Adrenal gland (tissue), 19 donors: ENCODE measurements at places on chromosomes 13 and 19. TPM values are rescaled to one million over a fixed set of nuclear protein-coding genes. Genes with fewer than 3 reads are reported as not detected.
A peak's percentile ranks its signal among the peaks of the same experiment; 100 is the strongest.

- no peak for DNase-seq
Measured at GRCh38 chr13:33100886-33101285, 84.7 kb downstream of the KL start.

- DNase-seq = no peak
Measured at GRCh38 chr19:8567522-8568172, 9.6 kb downstream of the MYO1F start.

DNA sequence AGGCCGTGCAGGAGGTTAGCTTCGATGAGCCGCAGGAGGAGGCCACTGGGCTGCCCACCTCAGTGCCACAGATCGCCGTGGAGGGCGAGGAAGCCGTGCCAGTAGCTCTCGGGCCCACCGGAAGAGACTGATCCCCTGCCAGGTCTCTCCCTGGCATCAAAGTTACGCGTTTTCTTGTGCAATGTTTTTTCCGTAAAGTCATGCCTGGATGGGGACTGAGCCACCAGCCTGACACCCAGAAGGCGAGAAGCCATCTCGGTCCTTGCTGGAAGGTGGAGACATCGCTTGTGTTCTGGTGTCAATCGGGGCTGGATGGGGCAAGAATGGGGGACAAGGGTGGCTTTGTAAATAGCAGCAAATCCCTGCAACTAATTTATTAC is 3.4 kb upstream of the PIK3R2 start:
- no peak for DNase-seq

- no peak for DNase-seq
Measured at GRCh38 chr13:105050686-105051085, 1484.8 kb downstream of the EFNB2 start.

DNA sequence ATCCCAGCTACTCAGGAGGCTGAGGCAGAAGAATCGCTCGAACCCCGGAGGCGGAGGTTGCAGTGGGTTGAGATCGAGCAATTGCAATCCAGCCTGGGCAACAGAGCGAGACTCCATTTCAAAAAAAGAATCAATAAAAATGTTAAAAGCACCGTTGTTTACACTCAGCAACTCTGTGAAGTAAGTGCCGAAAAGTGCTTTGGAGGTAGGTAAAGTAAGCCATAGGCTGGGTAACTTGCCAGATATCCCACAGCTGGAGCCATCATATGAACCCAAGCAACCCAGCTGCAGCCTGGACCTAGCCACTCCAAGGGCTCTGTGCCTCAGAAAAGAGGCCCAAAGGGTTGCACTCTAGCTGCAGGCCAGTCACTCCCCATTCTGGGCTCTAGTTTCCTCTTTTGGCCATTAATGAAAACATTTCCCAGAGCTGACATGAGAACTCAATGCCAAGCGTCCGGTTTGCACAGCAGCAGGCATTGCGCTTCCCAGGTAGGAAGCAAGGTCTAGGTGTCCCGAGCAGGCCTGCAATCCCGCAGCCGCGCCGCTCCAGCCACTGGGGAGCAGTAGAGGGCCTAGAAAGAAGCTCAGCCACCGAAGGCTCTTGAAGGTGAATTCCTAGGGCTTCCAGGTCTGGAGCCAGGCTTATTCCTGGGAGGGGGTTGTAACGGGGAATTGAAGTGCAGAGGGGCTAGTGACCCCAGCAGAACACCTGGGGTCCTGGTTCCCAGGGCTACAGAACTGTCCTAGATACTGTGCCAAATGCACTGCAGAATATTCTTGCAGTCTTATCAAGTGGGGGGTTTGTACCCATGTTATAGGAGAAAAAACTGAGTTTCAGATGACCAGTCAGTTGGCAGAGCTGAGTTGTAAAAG is 4.1 kb upstream of the CD79A start:
- DNase-seq = peak; percentile 73

DNA sequence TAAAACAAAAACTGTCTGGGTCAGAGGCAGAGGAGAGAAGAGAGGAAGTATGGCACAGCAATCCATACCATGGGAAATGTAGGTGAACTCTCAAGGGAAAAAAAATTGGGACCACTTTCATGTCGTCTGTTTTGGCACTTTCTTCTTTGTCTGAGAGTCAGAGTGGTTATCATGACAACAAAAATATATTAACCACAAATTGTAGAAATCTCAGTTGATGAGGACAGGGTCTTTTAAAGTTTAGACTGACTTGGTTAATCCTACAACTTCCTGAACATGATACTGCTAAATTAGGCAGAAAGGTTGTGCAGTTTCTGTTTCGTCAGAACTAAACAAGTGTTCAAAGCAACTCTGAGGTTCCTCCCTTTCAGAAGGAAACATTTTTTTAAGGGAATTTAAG is 15.2 kb downstream of the KLF5 start:
- DNase-seq = no peak

DNA sequence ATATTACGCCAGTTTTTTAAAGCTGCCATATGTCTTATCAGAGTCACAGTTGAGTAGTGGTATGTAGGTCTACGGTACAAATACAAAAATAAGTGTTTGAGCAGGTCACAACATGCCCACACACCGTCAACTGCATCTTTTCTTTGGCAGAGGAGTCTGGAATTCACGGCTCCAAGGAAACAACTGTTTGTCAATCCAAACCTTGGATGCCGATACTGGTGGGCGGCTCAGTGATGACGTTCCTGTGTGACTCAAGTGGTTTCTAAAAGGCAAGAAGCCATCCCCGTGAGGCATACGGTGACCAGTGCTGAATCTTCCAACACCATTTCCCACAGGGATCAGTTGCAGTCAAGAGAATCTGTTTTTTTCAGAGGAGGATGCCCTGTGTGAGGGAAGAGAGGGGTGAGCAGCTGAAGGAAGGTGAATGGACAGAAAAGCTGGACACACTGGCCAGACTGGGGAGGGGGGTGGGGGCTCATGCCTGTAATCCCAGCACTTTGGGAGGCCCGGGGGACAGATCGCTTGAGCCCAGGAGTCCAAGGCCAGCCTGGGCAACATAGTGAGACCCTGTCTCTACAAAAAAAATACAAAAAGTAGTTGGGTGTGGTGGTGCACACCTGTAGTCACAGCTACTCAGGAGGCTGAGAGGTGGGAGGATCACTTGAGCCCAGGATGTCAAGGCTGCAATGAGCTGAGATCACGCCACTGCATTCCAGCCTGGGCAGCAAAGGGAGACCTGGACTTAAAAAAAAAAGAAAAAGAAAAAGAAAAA is 22.8 kb upstream of the CEBPG start:
- no peak for DNase-seq

DNA sequence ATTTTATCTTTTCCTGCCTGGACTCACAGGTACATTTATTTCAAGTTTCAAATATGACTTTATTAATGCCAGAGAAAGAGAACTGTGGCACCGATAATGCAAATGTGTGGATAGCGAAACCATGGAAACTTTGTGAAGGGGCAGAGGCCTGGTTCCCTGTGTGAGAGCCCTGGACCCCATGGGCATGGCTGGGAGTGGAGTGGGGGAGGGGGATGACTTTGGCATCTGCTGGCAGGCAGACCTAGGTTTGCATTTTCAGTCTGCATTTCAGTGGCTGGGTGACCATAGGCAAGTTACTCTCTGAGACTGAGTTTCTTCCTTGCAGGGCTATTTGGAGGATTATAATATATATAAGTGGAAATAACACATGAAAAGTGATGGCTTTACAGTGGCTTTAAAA is 163.8 kb upstream of the TMTC4 start:
- no peak for DNase-seq

DNA sequence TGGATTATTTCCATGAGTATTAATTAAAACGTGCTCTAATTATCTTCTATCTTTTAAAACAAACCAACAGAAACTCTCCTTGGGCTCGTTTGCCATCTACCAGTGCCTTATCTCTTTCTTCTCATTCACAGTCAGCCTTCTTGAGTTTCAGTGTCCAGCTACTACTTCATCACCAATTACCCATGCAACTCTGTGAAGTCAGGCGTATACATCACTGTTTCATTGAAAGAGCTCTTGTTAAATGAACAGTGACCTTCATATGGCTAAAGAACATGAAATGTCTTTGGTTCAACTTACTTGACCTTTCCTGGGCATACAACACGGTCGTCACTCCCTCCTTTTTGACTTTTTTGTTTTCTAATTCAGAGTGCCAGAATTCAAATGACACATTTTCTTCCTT is 5.2 kb upstream of the IFT88 start:
- no peak for DNase-seq

DNA sequence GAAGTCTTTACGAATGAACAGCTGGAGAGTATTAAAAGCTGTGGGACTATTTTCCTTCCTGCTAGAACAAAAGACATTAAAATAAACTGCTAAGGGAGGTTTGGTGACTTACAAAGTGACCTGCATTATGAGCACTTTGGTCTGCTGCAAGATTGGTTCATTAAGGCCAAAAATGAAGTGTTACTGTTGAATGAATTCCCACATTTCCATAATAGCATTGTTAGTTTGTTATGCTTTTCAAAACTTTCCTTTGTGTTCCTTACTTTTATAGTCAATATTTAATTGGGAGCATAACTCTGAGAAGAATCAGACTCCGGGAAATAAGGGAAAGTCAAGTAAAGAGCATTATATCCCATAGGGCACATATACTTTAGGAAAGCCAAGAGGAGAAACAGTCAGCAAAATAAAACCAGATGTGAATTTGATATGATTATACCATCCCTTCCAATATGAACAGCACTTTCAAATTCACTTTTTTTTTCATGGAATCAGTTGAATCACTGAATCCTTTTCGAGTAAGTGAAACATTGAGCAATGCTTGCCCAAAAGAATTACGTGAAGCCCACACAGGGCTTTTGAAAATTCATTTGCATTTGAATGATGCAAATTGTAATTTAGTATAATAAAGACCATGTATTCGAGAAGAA is 112.6 kb downstream of the KCTD12 start:
- DNase-seq = no peak

GRCh38 chr19:52640916-52641315 is 2.8 kb upstream of the ZNF83 start:
- DNase-seq = no peak

GRCh38 chr19:1624458-1624857 is 19.2 kb upstream of the UQCR11 start:
- DNase-seq = peak; percentile 58

- no peak for DNase-seq
Measured at GRCh38 chr19:47106821-47107201, 6.8 kb downstream of the ZC3H4 start.

DNA sequence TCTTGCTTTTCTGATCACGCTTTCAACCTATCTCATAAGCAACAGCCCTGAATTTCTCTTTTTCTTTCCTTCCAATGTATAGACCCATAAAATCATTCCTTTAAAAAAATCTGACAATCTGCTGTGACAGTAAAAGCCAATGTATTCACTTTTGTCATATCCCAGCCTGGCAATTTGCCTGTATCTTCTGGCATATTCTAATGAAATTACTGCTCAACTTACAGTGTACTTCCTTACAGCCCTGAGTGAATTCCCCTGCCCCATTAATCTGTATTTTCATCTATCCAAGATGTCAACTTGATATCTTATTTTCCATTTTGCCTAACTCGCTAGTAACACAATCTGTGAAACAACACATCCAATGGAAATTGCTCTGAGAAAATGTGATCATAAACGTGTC is 18.0 kb upstream of the SERP2 start:
- DNase-seq = no peak

The TMEM91 gene
- total RNA-seq = 9.9 TPM

The PPAN gene
- 21.5 TPM for total RNA-seq

The LGALS14 gene
- total RNA-seq = not detected

The CYP4F8 gene
- total RNA-seq = not detected
